ENCODE measurements at places on chromosomes 11 and 22.

GRCh38 chr11:122215244-122215992, 99.4 kb upstream of the BLID start:
- DNase-seq = peak; percentile 19

DNA sequence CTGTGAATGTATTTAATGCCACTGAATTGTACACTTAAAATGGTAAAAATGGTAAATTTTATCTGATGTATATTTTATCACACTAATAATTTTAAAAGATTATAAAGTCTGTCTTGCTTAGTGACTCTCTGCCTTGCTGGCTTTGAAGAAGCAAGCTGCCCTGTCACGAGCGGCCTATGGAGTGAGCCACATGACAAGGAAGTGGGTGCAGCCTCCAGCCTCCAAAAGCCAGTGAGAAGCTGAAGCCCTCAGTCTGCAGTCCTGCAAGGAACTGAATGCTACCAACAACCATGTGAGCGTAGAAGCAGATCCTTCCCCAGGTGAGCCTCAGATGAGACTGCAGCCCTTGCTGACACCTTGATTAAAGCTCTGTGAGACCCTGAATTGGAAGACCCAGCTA, 20.0 kb downstream of the C11orf24 start:
- no peak for DNase-seq

DNA sequence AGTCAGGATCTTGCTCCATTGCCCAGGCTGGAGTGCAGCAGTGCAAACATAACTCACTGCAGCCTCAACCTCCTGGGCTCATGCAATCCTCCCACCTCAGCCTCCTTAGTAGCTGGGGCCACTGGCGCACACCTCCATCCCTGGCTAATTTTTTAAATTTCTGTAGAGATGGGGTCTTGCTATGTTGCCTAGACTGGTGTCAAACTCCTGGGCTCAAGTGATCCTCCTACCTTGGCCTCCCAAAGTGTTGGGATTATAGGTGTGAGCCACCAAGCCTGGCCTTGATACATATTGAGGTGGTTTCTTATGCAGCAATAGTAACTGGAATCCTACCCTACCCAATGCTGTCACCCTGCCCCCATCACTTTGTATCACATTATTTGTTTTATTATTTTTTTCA, 32.4 kb downstream of the SCUBE1 start:
- DNase-seq = no peak

- no peak for DNase-seq
These were observed 36.8 kb downstream of the OR10A6 start for GRCh38 chr11:7894251-7894650.

GRCh38 chr11:134517621-134518293, 105.7 kb upstream of the B3GAT1 start:
- DNase-seq = no peak

GRCh38 chr11:27313157-27313821, 49.7 kb downstream of the CCDC34 start:
- no peak for DNase-seq

DNA sequence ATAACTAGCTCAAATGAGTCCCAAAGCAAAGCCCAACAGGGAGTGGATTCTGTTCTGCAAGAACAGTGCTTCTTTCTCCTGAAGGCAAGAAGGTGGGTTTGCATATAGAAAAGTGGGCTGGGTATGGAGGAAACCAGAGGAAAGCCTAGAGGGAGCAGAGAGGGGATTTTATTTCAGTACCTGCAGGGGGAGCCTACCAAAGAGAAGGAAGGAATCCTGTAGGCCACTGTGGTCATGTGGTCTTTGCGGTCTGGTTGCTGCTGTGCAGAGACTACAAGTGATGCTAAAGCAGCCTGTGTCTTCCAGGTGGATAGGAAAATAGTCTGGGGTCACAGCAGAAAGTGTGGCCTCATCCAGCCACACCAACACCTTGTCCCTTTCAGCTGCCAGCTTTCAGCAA, 33.2 kb upstream of the ZBTB16 start:
- no peak for DNase-seq

DNA sequence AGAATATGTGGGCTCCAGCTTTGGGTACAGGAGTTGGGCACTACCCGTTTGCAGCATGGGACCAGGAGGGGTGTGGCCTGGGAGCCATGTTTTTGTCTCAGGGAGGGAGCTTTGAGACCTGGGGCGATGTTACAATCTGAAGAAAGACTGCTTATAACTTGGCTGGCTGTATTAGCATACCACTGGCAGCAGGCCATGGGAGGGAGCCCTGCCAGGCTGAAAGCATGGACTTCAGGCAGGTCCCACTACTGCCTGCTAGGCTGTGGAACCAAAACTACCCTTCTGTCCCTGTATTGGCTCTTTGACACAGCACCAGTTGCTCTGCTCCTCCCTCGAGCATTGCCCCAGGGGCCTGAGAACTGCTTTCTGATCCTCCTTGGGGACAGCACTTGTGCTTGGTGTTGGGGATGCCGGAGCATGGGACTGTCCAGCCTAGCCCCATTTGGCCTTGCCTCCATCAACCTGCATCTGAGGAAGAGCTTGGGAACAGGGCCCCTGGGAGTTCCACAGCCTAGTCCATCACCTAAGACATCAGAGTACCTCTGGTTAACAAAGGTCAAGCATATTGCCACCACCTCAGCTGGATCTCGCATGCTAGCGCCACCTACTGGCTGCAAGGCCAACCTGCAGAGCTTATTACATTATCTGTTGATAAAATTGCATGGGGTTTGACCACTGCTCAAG, 217.4 kb downstream of the SBF2 start:
- DNase-seq = peak; percentile 10

DNA sequence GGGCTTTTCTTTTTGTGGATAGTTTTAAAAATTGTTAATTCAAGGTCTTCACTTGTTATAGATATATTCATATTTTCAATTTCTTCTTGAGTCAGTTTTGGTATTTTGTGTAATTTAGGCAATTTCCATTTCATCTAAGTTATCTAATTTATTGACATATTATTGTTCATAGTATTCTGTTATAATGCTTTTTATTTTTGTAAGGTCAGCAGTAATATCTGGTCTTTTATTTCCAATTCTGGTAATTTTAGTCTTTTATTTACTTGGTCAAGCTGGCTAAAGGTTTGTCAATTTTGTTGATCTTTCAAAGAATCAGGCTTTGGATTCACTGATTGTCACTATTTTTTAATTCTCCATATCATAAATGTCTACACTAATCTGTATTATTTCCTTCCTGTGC, 60.1 kb downstream of the HORMAD2 start:
- DNase-seq = no peak

DNA sequence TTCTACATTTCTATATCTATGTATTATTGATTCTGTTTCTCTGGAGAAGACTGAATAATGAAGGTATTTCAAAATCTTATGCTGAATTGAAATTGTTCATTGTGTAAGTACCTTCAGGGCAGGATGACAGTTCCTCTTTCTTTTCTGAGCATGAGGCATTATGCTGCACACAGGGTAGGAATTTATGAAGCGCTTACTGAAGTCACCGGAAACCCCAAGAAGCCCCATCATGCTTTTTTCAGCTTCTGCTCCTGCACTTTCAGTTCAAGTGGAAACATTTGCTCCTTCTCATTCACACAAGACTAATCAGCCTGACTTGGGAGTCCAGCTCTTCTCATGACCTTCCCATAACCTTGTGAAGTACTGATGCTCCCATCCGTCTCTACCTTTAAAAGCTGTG, 314.7 kb upstream of the SORL1-AS1 start:
- DNase-seq = no peak

Data from cerebellar cortex (tissue), 1 donor.